ENCODE measurements at places on chromosomes 12 and 14.

GRCh38 chr12:7162691-7163114 lies 26.8 kb upstream of the PEX5 start:
- DNase-seq, result peak; percentile 28

DNA sequence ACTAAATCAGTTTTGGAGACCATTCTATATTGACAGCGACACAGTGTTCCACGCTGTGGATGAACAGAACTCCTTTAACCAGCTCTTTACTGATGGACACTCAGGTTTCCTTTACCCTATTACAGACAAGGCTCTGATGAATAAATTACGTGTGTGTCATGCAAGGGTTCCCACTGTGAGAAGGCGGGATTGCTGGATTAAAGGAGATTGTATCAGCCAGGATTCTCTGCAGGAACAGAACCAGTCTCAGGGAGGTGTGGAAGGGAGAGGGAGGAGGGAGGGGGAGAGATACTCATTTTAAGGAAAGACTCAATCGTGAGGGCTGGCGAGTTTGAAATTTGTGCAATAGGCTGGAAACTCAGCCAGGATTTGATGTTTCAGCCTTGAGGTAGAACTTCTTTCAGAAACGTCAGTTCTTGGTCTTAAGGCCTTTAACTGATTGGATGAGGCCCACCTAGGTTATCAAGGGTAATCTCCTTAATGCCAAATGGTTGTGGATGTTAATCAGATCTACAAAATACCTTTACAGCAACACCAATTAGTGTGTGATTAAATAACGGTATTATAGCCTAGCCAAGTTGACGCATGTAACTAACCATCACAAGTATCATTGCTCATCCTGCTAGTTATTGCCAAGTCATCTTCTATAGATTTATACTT lies 104.0 kb downstream of the GCH1 start:
- DNase-seq, result no peak

- no peak for DNase-seq
Measured at GRCh38 chr12:113295886-113296556, 38.9 kb downstream of the SLC8B1 start.

DNA sequence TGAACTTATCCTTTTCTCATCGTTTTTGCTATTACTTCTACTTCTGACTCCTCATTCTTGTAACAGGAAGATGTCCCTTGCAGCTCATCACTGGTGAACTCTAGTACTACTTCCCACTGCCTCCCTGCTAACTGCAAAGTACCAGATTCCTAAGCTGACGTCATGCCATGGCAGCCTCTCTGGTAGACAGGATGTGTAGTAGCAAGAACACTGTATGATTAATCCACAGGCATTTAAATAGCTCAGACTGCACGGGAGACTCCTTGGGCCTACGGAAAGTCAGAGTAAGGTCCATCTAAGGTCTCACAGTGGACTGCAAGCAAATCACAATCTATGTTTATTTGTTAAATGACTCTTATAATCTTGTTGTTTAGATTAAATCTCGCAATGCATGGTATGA lies 43.5 kb downstream of the DNAI7 start:
- DNase-seq, result no peak

DNA sequence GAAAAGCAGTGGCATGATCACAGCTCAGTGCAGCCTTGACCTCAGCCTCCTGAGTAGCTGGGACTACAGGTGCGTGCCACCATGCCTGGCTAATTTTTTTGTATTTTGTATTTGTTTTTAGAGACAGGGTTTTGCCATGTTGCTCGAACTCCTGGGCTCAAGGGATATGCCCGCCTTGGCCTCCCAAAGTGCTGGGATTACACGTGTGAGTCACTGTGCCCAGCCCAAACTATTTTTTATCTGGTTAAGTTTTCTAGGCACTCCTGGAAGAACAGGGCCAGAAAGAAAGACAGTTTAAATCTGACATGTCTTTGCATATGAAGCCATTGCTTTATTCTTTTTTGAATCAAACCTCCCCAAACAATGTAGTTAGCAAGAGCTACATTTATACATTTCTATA lies 27.5 kb upstream of the PTGR2 start:
- DNase-seq, result no peak

- no peak for DNase-seq
Measured at GRCh38 chr12:54997929-54998522, 13.5 kb upstream of the TESPA1 start.

DNA sequence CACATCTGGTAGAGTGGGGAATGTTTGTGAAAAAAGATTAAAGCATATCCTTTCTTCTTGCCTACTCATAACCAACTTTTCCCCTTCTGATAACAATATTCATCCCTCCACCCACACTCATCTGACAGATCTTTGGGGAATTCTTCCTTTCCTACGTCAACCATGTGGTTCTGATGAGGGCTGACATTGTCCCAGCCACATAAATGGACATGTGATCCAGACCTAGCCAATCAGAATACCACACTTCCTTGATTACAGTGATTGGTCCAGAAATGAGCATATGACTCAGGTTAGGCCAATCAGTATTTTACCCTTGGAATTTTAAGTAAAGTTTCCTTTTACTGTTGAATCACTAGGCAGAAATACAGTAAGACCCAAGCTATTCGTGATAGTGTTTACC lies 58.9 kb downstream of the GPR65 start:
- DNase-seq, result no peak

GRCh38 chr14:42715316-42715715 lies 1108.6 kb downstream of the LRFN5 start:
- DNase-seq, result no peak

DNA sequence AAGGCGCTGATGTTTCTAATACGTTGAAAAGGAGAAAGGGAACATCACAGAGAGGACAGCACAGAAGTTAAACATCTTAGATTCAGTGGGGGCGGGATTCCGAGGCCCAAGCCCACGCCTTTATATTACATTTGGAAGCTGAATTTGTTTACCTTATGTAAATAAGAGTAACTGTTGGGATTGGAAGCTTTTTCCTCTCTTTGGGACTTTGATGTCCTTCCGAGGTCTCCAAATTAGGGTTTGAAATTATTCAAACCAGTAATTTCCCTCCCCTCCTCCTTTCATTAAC lies 6.4 kb downstream of the FOXA1 start:
- DNase-seq, result no peak

DNA sequence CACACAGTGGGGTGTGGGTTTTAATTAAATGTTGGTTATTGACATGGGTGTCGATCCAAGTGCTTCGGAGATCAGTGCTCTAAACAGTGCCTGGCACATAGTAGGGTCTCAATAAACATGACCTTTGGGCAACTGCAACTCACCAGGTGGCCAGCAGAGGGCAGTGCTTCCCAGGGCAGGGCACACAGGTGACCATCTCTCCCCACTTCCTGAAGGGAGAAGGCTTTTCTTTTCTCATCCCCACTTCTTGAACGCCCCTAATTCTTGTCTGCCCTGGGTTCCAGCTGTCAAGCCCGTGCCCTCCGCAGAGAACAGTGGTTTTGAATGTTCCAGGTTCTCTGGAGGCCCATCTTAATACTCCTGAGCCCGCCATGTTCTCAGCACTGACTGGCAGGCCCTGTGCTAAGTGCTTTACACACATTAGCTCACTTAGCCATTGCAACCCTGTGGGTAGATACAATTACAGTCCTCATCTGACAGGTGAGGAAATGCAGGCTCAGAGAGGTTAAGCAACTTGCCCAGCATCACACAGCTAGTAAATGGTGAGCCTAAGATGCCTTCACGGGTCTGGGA lies 16.3 kb downstream of the RAPGEF3 start:
- DNase-seq, result peak; percentile 36

DNA sequence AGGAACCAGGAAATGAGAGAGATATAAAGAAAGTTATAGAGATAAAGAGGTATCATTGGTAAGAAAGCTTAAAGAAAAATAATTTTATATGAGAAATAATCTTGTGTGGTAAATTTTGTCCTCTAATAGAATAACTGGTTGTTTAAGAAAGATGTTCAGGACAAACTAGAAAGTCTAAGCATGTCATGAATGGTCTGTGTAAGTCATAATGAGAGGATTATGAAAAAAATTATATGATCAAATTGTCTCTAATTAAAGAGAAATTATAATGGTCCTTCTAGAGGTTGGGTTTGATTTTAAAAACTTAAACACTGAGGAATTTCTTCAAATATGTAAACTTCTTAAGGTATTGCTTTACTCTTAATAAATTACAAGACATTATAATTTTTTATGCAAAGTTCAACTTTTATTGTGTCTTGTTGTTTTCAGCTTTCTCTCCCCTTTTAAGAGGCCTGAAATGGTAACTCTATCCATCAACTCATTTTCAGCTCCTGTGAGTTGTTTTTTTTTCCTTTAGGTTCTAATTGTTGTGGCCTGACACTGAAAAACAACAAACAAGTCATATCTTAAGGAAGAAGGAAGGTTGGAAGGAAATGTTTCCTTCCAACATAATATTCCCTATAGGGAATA lies 88.2 kb upstream of the CNOT2 start:
- no peak for DNase-seq

GRCh38 chr14:74475678-74476077 lies 17.4 kb downstream of the NPC2 start:
- no peak for DNase-seq

- peak; percentile 25 for DNase-seq
Measured at GRCh38 chr12:69879007-69879960, 54.3 kb downstream of the MYRFL start.

DNA sequence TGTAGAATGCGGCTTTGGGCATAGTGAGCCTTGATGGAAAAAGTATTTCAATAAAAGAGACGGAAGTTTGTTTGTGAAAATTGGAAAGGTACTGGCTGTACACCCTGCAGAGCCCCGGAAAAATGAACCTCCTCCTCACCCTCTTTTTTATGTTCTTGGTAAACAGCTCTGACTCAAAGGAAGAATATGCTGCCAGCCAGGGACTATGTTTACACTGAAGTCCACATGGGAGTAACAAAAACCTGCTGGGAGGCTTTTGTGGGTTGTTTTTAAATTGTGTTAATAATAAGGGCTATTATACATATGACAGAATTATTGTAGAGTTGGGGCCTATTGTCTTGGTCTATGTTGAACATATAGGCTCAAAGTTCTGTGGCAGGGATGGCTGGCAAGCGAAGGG lies 70.7 kb downstream of the TTC8 start:
- DNase-seq, result no peak

DNA sequence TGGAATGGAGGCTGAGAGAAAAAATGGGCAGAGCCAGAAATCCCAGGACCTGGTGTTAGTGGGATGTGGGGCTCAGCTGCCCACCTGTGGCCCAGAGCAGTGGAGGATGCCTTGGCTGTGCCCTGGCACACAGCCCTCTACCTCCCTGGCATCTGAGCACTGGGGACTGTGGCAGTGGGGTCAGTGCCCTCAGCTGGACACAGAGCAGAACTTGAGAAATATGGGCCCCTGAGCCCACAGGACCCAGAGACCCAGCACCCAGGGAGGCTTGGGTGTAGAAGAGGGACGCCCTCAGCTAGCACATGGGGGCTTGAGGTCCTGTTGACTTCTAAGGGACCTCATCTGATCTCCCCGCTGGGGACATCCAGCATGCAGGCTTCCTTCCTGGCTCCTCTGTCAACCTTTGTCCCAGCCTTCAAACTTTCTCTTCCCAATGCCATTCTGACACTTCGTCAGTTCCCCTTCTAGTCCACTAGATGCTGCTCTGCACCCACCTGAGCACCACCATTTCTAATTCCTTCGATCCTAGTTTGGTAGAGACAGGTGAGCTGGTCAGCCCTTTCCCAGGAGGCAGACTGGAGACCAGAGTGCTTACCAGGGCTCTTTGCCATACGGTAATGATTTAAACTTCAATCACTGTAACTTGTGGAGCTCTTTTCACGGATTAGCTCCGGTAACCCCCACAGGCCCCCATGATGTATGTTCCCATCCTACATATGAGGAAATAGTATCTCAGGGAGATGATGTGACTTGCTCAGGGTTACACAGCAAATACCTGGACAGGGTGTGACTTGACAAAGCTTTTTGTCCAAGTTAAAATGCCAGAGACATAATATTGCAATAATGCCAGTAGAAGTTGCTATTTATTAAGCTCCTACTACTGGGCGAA lies 143.7 kb downstream of the ASCL4 start:
- DNase-seq, result no peak

DNA sequence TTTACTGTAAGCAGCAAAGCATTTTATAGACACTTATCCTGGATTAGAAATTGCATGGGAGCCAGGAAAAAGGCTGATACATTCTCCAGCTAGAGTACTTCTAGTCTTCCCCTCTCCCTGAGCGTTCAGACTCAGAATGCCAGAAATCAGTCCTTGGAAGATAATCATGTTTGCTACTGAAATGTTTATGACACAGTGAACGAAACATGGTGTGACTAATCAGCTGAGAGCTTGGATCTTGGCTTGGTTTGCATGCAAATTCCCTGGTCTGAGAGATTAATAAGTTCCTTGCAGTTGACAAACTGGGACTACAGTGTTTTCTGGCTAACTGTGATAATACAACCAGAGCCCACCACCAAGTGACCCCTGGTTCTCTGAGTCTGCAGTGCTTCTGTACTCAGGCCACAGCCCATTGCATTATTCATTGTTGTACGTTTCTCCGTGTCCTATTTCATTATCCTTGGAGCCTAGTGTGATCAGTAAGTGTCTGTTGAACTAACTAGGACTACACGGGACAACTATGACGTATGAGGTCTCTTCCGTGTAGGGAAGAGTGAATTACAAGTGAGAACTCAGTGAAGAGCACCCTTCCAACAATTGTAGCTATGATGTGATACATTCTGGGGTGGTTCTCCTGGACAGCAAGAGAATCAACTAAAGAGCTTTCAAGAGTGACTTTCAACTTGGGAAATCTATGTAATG lies 34.6 kb upstream of the EVL start:
- no peak for DNase-seq

- no peak for DNase-seq
Measured at GRCh38 chr12:59675461-59675860, 79.6 kb downstream of the SLC16A7 start.

DNA sequence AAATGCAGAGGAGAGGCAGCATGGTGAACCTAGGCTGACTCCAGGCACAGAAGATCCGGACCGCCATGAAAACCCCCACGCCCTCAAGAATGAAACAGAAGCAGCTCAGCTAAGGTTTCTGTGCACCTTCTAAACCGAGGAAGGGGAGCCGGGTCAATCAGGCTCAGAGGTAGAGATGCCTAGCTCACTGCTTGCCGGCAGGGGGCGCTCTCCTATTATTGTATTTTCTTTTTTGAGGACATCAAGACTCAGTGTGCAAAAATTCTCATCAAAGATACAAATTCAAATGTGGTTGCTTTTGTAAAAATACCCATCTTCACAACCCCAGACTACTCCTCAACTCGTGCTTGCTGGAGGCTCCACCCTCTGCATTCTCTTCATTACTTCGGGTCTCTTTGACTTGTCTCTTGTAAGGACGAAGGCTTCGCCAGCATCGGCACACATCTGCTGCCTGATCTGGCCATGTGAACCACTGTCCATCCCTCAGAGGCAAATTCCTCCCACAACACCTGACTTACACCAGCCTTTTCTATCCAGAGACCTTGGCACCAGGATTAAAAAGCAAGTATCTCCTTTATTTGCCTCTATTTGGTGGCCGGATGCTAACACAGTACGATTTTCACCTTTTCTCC lies 33.4 kb upstream of the RNASE3 start:
- peak; percentile 29 for DNase-seq

Data from stimulated activated CD8-positive, alpha-beta memory T cell treated with anti-CD3 and anti-CD28 coated beads, Interleukin-15, amount 100 ng/mL, for 48 hours (primary cell).